Stimulated activated CD8-positive, alpha-beta memory T cell treated with anti-CD3 and anti-CD28 coated beads, Interleukin-2, amount 100 ng/mL, for 1 hour (primary cell): ENCODE measurements at places on chromosomes 2 and 18.

GRCh38 chr2:74935975-74936391, 22.5 kb upstream of the POLE4 start:
- no peak for DNase-seq

- no peak for DNase-seq
Measured at GRCh38 chr2:237598468-237599208, 8.1 kb upstream of the RAB17 start.

- no peak for DNase-seq
Measured at GRCh38 chr2:57802243-57802642, 244.4 kb upstream of the VRK2 start.

GRCh38 chr2:58146707-58147106, 94.4 kb downstream of the FANCL start:
- DNase-seq = no peak

DNA sequence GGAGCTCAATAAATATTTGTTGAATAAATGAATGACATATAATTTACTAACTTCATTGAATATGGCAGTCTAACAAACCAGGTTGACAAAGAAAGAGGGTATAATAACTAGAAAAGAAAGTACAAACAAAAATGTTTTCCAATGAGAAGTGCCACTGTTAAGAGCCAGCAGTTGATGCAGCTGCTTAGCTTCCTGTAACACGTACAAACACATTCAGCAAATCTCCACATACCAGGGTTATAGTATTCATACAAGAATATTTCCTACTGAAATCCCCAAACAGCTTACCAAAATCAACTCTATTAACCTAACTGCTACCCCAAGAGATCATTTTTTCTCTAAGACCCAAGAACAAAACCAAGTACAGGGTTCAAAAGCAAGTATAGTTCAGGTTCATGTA, 77.7 kb downstream of the THADA start:
- DNase-seq = no peak

GRCh38 chr2:174786066-174786725, 21.9 kb upstream of the CHRNA1 start:
- no peak for DNase-seq

- no peak for DNase-seq
Measured at GRCh38 chr2:24676493-24676892, 116.7 kb downstream of the PTRHD1 start.

DNA sequence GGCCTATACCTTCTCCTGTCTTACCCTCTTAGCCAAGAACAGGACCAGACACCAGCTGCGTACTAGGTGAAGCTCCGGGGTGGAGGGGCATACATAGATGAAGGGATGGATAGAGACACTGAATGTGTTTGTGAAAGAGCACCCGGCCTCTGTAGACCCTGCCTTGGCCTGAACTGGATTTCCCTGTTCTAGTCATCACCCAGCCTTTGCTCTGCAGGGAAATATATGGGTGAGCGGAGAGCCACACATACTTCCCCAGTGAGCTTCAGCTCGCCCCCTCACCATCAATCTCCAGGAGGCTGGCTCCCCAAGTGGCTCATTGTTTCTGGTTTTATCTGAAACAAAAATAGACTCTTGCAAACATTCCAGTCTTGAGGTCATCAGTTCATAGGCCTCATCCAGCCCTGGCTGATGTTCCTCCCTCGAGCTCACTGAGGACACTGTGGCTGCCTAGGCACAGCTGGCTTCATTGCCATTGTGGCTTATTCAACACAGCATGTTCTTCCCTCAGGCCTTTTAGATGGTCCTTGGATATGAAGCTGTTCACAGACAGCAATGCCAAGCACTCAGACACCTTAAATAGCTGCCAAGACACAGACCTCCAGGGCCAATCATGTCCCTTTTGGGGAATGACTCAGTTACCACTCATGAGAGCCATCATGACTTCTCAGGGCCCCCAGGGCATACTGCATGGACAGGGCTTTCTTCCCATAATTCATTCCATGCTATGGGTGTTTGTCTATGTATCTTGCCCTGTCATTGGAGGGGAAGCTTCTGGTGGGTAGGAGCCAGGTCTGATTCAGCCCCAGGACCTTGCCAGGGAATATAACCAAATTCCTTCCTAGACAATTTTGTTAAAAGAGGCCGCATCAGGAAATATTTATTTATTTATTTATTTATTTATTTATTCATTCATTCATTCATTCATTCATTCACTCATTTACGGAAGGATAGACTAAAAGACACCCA, 82.4 kb downstream of the TTC32 start:
- no peak for DNase-seq

DNA sequence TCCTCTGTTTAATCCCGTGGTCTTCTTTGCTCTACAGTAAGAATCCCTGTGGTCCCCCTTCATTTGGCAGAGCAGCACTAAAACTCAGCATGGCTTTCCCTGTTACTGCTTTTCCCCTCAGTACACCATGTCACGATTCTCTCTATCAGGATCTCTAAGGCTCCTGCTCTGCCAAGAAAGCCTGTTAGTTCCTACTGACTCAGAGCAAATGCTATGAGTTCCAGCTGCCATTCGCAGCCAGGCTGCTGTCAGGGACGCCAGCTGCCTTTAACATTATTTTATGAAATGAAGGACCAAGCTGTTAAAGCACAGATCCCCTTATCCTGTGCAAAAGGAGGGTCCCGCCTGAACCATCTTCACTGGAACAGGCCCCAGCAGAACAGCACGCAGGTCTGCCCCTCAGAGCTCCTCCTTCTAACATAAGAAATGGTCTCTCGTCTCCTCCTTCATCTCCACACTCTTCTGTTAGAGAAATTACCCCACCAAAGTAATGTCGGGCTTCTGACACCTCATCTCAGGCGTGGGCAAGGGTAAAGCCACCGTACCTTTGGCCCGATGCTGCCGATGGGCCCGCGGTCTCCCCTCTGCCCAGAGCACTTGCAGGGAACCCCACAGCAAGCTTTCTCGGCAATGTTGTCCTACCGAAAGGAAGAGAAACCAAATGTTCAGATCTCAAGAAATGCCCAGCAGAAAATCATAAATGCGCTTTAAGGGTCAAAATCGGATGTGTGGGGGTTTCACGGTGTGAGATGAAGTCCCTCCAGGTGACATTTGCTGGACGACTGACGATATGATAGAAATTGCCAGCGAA, 52.6 kb downstream of the COL6A3 start:
- no peak for DNase-seq

DNA sequence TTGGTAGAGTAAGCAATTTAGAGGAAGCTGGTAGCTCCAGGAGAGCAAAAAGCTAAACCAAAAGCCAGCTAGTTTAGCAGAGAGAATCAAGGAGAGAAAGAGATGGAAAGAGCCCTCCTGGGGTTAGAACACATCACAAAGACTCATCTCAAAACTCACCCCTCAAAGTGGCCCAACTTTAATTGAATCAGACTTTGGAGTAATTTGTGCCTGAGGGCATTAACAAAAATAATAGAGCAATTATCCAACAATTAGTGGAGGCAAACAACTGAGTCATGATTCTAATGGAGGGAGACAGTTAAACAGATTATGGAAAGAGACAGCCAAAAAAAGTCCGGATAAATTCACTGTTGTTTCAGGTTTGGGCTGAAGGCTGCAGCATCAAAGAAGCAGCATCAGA, 417.4 kb downstream of the KCNJ3 start:
- DNase-seq = no peak

DNA sequence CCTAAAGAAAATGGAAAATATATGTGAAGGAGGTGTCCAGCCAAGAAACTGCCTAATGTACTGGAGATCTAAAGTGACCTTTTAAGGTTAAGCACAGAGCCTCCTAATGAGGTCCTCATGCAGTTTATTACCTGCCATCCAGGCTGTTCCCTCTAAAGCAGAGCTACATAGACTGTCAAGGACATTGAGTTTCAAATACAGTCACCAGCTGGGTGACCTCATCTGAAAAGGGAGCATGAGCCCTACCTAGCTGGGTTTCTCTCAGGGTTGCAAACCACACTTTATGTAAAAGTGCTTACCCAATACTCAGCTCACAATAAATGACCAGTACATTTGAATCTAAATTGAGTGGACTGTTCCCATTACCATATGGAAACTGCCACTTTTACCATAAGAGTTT, 65.4 kb upstream of the CTNNA2 start:
- no peak for DNase-seq

DNA sequence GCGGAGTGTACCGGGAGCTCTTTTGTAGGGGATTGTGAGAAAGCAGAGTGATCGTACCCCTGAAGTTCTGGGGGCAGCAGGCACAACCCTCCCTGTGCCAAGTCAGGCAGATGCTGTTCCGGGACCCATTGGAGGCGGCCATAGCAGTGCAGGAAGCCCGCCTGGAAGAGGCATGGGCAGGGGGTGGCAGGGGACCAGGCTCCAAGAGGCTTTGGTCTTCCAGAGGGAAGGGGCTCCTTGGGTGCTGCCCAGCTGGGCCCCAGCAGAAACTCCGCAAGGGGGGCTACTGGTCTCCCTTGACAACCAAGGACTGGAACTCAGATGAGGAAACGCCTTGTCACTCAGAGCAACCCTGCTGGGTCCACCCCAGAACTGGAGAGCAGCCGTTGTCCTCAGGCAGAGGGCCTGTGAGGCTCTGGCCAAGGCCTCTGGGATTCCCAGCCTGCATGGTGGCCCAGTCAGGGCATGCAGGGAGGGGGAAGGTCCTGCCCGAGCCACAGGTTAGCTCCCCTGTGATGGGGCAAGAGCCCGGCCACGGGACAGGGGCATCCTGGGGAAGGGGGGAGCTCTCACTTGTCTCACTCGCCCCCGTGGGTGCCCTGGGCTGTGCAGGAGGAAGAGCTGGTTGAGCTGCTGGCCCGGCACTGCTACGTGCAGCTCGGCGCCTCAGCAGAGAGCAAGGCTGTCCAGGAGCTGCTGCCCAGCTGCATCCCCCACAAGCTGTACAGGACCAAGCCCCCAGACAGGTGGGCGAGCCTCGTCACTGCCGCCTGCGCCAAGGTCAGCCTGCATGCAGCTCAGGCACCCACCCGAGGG, 21.0 kb upstream of the GPR17 start:
- DNase-seq = no peak
